Occipital lobe (tissue), 3 donors: ENCODE measurements at places on chromosomes 3 and 15. TPM values are rescaled to one million over a fixed set of nuclear protein-coding genes. Genes with fewer than 3 reads are reported as not detected.

SNAP23 gene
- total RNA-seq = 26.4 TPM

TRIM59 gene
- total RNA-seq = 14.3 TPM

MESP2 gene
- total RNA-seq = not detected

ERICH6 gene
- total RNA-seq = not detected

FAM81A gene
- total RNA-seq = 93.1 TPM

TTLL13 gene
- 0.31 TPM for total RNA-seq

NR2F2 gene
- total RNA-seq = 4.1 TPM
